Hepatocyte (in vitro differentiated cells): ENCODE measurements at places on chromosomes 13 and 19.

GRCh38 chr13:28630869-28631268 lies 28.1 kb upstream of the POMP start:
- DNase-seq = no peak

DNA sequence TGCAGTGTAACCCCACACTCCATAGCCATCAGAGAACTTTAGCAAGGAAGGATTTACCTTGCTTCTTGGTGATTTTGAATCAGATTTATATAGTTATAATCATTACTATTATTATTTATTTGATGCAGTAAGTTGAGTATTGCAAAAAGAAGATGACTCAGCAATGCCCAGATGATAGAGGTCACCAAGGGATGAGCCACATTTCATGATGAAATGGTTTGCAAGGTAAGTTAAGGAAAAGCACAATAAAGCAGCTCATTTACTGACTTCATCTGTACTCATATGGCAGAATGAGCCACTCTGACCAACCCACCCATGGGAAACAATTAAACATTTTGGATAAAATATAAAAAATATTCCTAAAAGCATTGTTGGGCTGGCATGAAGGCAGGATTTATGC lies 59.1 kb downstream of the AKAP11 start:
- DNase-seq = no peak

- DNase-seq = no peak
These were observed 18.3 kb downstream of the CACNA1A start for GRCh38 chr19:13487985-13488384.

DNA sequence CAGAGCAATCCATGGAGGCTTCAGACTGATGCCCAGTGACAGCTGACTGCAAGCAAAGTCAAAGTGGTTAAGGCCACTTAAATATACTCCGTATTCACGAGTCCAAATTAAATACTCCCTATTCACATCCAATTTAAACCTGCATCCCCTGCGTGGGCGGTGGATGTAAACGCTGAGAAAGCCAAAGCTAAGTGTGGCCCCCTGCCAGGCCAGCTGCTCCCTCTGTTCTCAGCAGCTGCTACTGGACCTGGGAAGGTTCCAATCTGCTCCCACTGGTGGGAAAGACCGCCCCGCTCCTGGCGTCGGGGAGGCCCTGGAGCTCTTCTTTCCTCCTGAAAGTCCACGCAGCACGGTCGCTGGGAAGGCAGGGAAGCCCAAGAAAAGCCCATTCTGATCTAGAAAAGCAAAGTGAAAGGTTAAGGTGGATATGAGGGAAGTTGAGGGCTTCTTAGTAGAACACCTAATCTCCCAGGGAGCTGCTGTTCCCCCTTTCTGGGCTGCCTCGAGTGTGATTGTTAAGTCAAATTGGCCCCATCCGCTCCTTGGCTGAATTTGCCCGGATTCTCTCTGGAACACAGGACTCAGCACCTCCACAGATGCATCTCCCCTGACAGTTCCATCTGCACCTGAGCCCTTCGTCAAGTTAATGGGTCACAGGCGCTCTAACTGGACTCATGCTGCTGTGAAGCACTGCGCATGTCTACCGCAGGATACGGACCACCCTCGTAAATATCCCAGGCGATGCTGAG lies 205.5 kb downstream of the USP12 start:
- DNase-seq = peak; percentile 51

DNA sequence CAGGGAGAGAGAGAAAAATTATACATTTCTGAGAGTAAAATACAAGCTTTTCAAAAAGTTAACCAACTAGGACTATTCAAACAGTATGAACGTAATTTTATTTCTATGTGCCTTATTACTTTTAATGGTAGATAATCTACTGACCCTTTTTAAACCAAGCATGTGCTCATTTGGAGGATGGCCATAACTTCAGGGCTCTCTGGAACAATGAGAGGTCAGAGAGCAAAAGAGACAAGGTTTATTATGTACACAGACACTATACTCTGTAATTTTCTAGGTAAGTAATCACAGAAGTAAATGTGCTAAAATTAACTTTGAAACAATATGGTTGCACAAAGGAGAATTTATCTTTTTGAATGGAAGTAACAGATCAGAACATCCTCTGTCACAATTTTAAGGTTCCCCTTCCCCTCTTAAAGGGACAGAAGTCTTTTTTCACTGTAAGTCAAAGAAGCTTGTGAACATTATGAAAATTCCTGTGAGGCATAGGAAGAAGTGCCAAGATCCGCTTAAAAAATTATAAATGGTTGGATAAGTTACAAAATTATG lies 1.0 kb downstream of the POSTN start:
- DNase-seq = no peak
